ENCODE measurements at places on chromosomes 12 and 14.

GRCh38 chr12:97168804-97169203 lies 261.7 kb downstream of the NEDD1 start:
- no peak for DNase-seq

DNA sequence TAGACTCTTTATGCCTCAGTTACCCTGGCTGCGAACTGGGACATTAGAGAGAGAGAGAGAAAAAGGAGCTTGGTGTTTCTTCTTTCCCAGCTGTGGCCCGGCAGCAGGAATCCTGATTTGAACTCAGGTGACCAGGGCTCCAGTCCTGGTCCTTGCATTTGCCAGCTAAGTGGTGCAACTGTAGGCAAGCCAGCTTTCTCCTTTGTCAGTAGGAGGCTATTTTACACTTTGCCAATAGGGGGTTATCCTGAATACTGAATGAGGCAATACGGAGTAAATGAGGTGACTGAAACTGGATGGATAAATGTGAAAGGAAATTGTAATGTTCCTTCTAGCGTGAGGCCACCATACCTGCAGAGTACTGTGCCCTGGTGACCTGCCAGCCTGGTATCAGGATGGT lies 27.8 kb downstream of the KCNA5 start:
- no peak for DNase-seq

DNA sequence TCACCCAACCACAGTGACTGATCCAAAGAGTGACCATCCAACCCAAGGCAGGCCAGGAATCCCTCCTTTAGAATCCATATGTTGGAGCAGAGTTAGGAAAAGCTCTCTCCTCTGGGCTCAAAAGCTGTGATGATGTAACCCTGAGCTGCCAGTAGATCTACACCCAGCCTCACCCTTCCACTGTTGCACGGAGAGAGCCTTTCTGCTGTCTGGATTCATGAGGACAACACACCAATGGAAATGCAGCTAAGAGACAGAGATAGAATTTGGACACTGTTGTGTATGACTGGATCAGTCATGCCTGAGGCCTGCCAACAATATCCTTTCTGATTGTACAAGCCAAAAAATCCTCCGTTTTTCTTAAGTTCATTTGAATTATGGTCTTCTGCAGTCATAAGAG lies 4.4 kb upstream of the OR6J1 start:
- DNase-seq: peak; percentile 73

DNA sequence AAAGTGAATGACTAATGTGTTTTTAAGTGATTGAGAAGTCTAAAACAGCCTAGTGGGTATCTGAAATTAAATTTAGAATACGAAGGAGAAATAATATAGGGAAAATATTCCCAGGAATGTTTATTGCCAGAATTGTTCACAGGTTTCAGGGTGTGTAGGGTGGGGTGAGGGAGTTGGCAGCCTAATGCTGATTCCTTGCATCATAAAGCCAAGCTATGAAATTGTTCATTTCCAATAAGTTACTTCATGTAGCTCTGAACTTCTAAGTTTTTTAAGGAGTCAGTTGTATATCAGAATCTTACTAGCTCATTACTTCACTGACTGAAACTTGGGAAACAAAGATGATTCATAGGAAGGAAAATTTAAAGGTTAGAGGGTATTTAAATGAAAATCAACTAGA lies 56.4 kb downstream of the RAB35 start:
- DNase-seq: peak; percentile 20

DNA sequence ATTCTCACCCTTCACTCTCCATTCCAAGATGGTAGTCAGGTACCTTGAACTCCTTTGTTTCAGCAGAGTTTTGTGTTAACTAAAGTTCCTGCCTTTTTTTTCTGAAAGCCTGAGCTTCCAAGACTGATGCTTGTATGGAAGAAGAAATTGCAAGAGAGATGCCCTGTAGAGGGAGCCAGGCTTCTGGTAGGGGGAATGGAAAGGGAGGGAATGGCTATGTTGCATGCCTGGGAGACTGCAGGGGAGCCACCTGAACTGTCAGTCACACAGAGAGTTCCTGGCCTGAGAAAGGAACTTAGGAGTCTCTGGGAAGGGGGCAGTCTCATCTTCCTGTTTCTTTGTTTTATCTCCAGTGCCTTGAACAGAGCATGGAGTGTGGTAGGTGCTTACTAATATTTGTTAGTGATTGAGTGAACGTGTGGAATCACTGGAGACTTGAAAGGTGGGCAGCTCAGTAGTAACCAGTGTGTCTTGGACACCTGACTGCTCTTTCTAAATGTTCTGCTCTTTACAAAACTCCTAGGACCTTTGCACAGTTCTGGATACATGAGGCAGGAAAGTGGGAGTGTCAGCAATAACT lies 132.2 kb downstream of the ANO4 start:
- peak; percentile 35 for DNase-seq

DNA sequence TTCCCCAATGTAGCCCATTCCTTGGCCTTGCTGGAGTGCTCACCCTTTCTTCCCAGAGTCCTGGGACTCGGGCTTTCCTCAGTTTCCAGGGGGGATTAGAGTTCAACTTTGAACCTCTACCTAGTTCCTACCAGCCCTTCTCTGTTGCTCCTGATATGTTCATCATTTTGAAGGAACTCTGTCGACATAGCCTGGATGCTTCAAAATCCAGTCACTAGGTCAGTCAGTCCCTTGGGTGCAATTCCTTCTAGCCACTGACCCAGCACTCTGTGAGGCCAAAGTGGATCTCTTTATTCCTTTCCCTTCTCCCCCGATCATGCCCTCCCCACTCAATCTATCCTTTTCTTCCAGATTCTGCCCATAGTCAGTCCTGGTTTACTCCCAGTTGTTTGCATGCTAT lies 72.3 kb upstream of the TMCC3 start:
- peak; percentile 51 for DNase-seq

DNA sequence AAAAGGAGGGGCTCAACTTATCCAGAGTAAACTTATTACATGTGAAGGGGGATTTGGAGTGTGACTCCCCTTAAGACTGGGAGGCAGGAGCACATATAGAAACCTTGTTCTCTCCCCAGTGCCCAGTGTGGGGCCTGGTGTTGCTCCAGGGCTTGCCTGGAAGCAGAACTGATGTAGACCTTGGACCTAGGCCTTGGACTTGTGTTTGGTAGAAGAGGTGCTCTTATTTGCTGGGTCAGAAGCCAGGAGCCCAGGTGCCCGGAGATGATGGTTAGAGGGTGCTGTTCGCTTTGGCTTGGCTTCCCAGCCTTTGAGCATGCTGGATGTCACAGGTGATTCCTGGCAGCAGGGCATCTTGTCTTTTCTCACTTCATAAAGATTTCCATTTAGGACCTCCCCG lies 110.4 kb downstream of the SMOC1 start:
- no peak for DNase-seq

DNA sequence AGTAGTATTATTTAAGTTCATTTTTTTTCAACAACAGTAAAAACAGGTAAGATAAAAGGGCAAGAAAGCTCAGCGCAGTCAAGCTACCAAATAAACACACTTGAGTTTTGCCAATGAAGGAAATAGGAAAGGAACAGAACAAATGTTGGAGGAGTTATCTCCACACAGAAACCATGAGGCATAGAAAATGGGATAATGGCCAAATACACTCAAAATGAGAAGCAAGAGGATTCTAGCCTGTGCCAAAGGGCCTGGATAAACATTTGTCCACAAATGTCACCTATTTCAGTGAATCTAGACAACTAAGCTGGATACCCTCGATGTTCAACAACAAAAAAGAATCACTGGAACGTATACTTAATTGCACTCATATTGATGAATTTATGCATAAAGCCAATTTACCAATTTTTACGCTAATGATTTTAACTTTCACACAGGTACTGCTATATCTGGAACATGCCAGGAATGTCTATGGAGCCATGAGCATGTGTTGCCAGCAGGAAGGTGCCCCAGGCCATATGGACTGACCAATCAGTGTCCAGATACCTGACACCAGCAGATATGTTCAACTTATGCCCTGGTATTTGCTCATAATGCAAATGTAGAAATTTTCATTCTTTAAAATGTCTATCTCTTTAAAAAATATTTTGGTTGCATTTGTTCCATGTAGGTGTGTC lies 21.1 kb downstream of the ST8SIA1 start:
- DNase-seq: no peak

DNA sequence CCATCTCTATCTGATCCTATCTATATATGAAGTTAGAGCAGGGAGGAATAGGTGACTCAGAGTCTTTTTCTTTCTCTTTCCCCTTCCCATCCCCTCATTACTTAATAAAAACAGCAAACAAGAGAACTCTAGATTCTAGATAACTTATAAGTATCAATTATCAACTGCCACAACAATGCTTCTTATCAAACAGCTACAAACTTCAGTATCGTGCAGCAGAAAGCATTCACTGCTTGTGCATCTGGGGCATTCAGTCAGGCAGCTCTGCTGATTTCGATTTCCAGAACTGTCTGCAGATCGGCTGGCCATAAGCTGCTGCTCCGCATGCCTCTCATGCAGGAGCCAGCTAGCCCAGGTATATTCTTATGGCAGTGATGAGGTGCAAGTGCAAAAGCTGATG lies 19.4 kb downstream of the A2ML1 start:
- no peak for DNase-seq

GRCh38 chr12:7667125-7667524 lies 1.4 kb upstream of the APOBEC1 start:
- peak; percentile 44 for DNase-seq

DNA sequence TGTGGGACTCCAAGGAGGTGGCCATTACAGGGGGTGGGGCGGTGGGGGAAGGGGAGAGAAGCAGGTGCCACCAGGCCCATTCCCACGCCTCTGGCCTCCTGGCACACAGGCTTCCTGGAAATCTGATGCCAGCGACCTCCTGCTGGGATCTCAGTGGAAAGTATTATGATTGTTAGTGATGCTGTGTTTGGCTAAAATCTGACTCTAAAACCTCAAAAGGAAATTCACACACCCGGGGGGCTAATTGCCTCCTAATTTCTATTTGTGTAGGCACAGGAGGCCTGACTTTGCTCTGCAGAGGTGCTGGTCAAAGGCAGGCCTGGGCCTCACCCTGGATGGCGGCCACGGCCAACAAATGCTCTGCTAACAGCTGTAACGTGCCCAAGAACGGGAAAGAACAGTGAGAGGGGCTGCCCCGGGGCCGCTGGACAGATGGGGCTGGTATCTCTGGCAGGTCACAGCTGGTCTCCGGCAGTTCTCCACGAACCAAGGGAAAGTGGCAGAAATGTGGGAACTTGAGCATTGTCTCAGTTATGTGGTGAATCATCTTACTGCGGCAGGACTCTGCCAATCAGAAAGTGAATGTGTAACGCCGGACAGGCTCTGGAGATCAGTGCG lies 14.3 kb downstream of the FAM181A start:
- DNase-seq: peak; percentile 21

DNA sequence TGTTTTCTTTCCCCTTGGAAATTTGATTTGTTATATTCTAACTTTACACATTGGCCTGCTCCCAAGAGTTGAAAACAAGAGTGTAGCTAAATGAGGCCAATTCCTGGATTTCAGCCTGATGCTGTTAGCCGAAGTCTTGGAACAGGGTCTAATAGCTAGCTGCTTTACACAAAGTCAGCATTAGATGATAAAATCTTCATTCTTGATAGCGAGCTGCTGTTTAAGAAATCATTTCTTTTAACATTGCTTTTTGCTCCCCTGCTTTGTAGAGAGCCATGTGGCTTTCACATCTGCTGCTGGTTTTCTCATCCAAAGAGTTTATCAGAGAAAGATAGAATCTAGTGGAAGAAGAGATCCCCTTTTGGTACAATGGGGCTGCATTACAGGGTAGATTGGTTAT lies 22.3 kb downstream of the FBXW8 start:
- no peak for DNase-seq

DNA sequence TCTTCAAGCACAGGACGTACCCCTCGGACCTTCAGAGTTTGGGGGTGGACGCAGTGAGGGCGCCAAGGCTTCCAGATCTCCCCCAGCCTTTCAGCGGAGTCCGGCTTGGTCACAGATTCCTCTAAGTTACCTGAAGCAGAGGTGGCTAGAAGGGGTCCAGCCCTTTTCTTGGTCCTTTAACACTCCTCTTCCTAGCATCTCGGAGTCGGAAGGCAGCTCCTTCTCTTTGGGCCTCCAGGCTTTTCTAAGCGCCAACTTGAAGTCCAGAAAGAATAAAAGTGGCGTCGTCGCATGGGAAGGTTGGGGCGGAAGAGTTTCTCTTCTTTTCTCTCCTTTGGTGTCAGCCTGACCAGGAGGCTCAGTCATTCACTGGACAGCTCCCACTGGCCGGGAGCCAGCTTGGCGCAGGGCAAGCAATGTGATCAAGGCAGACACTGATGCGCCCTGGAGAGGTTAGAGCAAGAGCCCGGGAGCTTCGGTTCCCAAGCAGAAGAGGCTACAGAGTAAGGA lies 9.6 kb downstream of the OR6S1 start:
- peak; percentile 80 for DNase-seq

- peak; percentile 70 for DNase-seq
Observed at GRCh38 chr14:30283822-30284446, 275.0 kb upstream of the G2E3 start.

GRCh38 chr14:103530390-103530789 lies 1.4 kb downstream of the TRMT61A start:
- DNase-seq: no peak

GRCh38 chr14:43532825-43533416 lies 974.2 kb downstream of the FSCB start:
- no peak for DNase-seq
